Neural progenitor cell (in vitro differentiated cells): ENCODE measurements at places on chromosomes 11 and 22. TPM values are rescaled to one million over a fixed set of nuclear protein-coding genes. Genes with fewer than 3 reads are reported as not detected.

- peak; percentile 82 for DNase-seq
Observed at GRCh38 chr11:114317787-114318137, 21.6 kb downstream of the NNMT start.

DNA sequence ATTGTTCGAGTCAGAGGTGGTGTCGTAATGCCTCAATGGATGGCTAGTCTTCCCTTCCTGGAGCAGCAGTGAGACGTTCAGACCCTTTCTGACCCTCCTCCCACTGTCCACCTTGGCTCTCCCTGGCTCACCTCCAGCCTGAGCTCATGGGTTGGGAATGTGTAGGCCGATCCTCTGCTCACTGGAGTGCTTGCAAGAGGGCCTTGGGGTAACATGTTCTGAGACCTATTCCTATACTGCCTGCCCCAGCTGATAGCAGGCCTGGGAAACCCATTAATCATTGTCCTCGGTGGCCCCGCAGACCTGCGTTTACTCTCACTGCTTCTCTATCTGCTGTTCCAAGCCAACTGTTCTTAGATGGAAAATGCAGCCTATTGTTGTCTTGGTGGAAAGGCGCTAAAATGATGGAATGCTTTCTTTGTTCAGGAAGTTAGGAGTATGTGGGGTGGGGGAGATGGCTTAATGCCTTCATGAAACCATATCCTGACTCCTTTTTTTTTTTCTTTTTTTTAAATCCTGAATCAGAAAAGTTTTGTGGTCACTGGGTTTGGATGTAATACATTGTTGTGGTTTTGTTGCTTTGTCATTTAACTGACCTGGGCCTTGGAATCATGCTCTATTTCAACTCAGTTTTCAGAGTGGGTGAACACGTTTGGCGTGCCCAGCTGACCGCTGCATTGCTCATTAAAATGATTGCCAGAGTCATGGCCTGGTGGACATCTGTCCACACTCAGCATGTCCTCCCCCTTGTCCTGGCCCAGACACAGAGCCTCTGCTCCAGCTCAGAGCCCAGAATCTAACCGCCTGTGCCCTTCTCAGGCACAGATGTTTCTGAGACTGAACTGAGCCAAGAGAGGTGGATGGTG, 72.5 kb downstream of the MICAL2 start:
- no peak for DNase-seq

- no peak for DNase-seq
Observed at GRCh38 chr11:45906965-45907611, at the start of gene FREY1. TSS of gene FREY1 (minus strand) at chr11:45907271. CDS start at chr11:45907245, 26 bp downstream.

APOL6 gene
- 0.03 TPM in 1 of 2 replicates, not detected in the other for total RNA-seq

SLC22A6 gene
- not detected in 2 replicates for total RNA-seq

ROBO3 gene
- 12.6 and 30.7 TPM in 2 replicates for total RNA-seq

OR52A1 gene
- total RNA-seq: not detected in 2 replicates
